Uterus (tissue), 4 donors: ENCODE measurements at places on chromosomes 3 and 15.

- no peak for DNase-seq
These were observed 597.8 kb downstream of the FGF12 start for GRCh38 chr3:192129586-192129985.

GRCh38 chr3:62193586-62194345 lies 179.6 kb downstream of the FEZF2 start:
- DNase-seq = no peak

GRCh38 chr15:31341071-31341470 lies 14.4 kb downstream of the KLF13 start:
- DNase-seq = no peak

GRCh38 chr15:60589728-60590127 lies 110.8 kb upstream of the ICE2 start:
- no peak for DNase-seq

DNA sequence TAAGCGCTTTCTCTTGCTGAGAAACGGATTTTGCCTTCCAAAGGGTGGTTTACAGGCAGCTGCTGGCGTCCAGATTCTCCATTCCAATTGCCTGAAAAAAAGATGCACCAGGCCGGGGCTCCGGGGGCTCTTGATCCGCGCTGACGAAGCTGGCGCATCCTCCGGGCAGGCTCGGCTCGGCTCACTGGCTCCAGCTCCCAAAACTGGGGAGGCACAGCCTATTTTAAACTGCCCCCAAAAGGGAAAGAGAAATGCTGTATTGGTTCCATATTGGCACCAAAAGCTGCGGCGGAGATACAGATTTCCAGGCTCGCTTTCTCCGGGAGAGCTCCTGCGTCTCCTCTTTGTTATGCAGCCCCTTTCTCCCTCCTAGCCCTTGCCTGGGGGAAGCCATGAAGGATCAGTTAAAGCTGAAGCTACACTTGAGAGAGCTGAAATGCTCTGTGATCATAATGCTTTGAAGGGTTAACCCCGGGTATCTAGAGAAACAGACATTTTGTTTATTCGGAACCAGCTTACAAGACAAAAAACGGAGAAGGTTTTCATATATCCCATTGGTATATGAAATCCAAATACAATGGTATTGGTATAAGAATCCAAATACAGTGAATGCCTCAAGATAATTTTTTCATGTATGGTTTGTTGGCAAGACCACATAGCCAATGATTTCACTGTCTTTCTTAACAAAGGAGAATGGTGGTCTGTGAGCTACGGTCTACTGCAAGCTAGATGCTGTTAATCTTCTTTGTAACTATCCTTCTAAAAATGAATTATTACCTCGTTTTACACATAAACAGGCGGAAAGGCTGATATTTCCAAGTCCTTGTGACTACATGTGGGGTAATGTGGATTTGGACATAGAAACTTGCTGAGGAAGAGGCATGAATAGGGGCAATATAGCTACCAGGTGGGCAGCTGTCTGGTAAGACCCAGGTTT lies 693 bp downstream of the CD200 start:
- DNase-seq = peak; percentile 36

- no peak for DNase-seq
These were observed 631.0 kb downstream of the SQOR start for GRCh38 chr15:46265664-46266347.

DNA sequence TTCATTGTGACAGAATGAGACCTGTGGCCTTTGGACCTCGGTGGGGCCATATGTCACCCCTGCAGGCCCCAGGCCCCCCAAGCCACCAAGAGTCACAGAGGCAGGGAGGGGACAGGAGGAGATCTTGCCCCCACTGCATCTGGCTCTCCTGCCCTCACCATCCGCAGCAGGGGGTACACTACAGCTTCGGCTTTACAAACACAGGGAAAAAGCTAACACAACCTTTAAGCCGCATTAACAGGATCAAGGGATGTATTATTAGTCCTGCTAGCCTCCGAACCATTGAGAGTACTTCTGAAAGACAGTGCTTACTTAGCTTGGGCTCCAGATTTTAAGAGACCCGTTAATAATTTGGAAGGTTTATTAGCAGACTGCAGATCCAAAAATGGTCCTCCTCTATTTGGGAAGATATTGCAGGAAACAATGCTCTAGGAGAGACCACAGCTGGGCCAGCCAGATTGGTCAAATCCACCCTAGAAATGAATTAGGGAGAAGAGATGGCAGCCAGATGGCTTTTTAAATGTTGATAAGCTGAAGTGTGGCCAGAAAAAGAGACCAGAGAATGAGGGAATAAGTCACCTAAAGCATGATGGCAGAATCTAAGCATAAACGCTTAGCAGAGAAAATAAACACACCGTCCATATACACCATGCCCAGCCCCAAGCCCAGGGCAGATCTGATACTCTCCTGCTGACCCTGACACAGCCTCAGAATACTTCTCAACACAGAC lies 31.5 kb downstream of the SRGAP3 start:
- DNase-seq = no peak

DNA sequence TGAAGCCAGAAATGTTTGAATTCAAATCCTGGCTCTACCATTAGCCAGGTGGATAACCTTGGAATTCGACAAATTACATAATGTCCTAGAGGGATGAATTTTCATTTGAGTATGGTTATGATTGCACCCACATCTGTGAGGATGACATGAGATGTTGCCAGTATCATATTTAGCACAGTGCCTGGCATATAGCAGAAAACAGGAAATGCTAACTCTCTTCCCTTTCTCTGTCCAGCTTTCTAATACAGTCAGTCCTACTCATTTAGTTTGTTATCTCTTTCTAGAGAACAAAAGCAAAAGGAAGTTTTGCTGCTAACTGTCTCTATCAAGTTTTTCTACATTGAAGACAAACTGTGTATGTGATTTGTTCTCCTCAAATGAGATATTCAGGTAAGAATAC lies 231.7 kb downstream of the CPNE4 start:
- DNase-seq = no peak

DNA sequence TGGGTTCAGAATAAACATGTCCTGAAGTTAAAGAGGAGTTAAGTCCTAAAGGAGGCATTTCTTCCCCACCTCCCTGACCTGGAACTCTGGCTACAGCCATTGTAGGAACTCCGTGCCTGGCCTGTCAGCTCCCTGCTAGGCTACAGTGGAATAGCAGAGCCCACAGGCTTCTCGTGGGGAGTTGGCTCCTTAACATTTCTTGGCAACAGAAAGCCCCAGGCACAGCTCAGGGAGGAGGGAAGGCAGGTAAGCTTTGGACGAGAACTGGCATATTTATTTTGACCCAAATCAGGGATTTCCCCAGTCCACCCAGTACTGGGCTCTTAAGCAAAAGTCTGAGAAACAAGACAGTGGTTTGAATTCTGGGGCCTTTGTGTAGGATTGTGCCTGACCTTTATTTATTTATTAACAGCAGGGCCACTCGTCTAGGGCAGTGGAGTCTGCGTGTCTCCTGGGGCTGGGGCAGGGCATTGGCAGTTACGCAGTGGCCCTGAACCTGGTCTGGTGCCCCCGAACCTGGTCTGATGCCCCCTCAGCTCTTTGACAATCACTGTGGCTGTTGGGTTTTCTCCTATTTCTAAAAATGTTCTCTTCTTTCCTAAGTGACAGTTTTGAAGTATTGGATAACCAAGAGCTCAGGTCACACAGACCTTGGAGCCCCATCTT lies 7.9 kb upstream of the ISG20 start:
- no peak for DNase-seq

GRCh38 chr3:168532135-168532534 lies 436.4 kb upstream of the GOLIM4 start:
- no peak for DNase-seq

GRCh38 chr15:87599616-87600015 lies 656.9 kb downstream of the NTRK3 start:
- no peak for DNase-seq

- DNase-seq = no peak
These were observed 19.0 kb upstream of the MEX3B start for GRCh38 chr15:82064824-82065223.

DNA sequence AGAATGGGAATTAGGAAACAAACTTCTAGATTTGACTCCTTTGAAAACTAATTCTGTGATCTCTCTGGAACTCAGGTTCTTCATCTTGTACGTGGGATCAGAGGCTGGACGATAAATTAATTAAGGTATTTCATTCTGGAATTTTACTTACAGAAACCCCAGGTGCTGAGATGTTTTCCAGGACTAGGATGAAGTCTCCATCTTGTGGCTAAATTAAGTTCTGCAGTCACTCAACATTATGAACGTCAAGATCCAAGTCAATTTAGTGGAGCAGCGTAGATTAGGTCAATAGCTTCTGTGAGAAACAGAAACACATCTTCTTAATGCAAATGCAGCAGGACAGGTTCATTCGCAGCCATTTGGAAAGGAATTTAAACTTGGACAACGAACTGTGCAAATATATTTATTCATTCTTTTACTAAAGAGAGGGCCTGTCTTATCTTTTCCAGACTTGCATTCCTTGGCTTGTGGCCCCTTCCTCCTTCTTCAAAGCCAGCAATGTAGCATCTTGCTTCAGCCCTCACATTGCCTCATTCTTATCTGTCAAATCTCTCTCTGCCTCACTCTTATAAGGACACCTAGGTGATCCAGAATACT lies 26.7 kb upstream of the TMC3 start:
- DNase-seq = no peak
